Thyroid gland (tissue), 4 donors: ENCODE measurements at places on chromosomes 4 and X.
A peak's percentile ranks its signal among the peaks of the same experiment; 100 is the strongest.

- DNase-seq, result peak; percentile 59
These were observed 608 bp downstream of the RAPGEF2 start for GRCh38 chr4:159103384-159103990.

- DNase-seq, result no peak
These were observed 84.0 kb upstream of the GRPR start for GRCh38 chrX:16039363-16039762.

- DNase-seq, result no peak
These were observed 11.0 kb upstream of the CLDN24 start for GRCh38 chr4:183333202-183333601.

DNA sequence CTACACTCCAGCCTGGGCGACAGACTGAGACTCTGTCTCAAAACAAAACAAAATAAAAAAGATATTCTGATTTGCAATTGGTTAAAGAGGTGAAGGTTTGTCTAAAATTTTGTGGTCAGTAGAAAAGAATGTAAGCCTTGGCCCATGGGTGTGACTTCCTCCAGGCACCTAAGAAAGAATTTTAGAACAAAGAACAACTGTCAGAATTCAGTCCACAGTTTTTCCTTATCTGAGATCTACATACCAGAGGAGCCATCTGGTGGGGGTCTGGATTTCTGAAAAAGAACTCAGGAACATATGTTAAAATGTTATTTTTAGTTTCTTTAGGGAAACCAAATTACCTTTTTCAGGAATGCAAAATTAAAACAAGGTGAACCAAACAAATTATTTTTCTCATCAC lies 434.1 kb downstream of the ANKRD50 start:
- no peak for DNase-seq

GRCh38 chrX:68365341-68365740 lies 68.0 kb downstream of the OPHN1 start:
- DNase-seq, result no peak

DNA sequence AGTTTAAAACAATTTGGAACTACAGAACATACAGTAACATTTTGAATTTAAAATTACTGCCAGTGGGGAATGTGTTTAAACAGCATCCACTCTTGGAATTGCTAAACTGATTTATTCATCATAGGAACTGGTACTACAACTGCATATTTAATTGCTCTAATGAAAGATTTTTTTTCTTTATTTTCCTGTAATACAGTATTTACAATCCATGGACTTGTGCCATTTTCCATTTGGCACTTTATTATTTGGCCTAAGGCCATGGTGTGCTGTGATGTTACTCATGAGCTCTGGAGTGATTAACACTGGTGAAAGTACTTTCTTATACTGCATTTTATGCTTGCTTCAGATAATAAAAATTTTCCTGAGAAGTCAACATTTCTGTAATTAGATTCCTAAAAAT lies 69.7 kb upstream of the NUDT6 start:
- no peak for DNase-seq

- DNase-seq, result peak; percentile 48
These were observed 55.8 kb upstream of the BCOR start for GRCh38 chrX:40153345-40154249.

DNA sequence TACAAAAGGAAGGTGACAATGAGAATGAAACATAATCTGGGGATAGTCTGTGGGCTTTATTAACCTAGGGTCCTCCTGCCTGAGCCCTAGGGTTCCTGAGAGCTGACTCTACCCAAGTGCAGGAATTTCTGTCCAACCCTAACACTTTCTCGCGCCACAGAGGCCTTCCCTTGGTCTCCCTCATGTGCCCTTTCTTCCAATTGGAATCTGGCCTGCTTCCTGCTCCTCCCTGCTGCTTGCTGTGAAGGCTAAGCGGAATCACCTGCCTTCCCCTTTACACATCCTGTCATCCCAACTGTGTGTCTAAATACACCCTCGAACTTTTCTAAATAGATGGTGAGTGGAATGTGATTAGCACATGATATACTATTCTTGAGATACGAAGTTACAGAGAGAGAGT lies 5.9 kb downstream of the MAGEA11 start:
- no peak for DNase-seq

DNA sequence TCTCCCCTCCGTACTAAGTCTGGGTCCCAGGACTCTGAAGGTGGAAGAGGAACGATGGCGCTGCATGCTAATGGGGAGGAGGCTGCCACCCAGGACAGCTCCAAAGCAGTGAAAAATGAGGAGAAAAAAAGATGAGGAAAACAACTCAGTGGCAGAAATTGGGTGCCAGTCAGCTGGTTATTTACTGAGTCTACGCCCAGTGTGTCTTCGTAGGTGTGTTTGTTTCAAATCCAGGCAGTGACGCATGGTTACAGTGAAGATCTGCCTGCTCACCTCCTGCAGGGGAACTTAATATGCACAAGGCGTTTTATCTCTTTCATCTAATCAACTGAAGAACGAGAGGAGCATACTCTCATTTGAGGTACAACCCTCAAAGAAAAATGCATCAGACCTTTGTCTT lies 70.9 kb upstream of the FBXW7 start:
- no peak for DNase-seq

GRCh38 chr4:143296397-143297067 lies 40.1 kb upstream of the GAB1 start:
- no peak for DNase-seq

DNA sequence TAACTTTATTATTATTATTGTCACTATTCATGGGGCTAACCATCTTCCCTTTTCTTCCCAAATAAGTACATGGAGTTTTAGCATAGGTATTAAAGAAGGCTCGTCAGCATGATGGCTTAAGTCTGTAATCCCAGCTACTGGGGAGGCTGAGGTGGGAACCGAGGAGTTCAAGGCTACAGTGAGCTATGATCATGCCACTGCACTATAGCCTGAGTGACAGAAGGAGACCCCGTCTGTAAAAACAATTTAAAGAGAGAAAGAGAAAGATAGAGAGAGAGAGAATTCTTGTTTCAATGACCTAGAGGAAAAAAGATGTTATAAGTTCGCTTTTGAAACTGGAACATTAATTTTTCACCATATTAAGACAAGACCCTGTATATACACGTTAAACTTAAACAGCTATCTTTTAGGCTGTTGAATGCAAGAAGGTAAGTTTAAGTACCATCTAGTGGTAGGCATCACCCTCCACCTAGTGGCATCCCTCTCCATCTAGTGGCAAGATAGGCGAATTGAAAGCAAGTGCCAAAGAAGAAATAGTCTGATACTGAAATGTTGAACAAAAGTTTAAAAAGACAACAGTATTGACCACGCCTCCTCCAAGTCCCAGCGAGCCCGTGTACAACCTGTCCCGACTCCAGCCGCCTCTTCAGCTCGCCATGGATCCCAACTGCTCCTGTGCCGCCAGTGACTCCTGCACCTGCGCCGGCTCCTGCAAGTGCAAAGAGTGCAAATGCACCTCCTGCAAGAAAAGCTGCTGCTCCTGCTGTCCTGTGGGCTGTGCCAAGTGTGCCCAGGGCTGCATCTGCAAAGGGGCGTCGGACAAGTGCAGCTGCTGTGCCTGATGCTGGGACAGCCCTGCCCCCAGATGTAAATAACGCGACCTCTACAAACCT lies 26.0 kb upstream of the YTHDC1 start:
- DNase-seq, result peak; percentile 47

DNA sequence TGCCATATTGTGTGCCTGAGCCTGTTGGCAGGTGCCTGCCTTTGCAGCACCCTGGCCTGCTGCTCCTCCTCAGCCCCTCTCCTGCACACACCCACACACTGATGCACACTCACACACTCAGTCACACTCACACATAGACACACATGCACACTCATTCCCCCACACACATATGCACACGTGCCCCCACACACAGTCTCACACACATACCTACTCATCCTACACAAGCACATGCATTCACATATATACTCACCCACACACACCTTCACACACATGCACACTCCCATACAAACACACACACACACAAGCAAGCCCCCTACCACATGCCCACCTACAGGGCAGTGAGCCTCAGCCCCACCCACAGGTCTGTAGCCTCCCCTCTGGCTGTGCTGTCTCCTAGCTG lies 245.0 kb downstream of the EVC2 start:
- no peak for DNase-seq

GRCh38 chr4:133178956-133179355 lies 29.9 kb downstream of the PCDH10 start:
- no peak for DNase-seq

- no peak for DNase-seq
These were observed 72.8 kb downstream of the NSUN7 start for GRCh38 chr4:40822420-40823166.

DNA sequence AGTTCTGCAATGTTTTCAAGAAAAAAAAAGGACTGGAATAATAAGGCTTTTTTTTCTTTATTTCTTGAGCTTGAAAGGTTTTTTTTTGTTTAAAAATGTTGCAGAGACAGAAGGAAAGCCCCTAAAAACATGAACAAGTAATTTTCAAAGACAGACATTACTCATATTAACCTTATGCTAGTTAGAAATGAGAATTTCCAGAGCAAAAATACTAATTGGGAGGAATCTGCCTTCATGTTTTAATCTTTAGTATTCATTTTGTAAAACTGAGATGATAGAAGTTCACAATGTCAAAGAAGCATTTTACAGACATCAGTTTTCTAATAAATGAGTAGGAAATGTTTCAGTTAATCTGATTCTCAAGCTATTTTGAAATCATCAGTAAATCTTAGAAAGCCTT lies 1805.3 kb downstream of the PCDH7 start:
- no peak for DNase-seq

DNA sequence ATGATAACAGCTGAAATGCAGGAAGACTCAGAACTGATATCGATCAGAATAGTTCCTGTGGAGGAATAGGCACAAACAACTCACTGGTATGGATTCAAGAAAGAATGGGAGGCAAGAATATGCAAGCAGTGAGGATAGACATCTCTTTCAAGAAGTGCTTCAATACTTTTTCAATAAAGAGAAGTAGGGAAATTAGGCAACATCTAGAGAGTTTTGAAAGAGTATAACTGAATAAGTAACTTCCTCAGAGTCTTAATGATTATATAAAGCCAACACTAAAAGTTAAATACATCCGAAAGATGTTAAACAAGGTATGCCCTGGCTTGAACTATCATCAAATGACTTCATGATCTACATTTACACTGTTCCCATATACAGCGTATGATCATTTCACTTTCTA lies 1443.0 kb downstream of the PCDH7 start:
- no peak for DNase-seq

GRCh38 chr4:67282749-67283148 lies 262.6 kb downstream of the CENPC start:
- no peak for DNase-seq

DNA sequence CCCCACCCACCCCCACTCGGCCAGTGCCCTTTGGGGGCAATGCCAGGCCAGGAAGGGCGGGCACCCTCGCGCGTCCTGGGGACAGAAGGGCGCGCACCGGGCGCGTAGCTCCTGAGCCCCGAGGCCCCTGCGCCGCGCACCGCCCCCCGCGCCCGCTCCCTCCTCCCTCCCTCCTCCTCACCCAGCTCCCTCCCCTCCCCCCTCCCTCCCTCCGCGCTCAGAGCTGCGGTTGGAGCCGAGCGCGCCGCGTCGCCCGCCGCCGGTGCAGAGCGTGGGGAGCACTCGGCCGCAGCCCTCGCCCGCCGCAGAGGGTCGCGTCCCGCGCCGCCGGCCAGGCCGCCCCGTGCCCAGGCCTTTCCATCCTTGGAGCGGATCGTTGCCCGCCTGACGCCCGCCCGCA lies at the start of gene ATP2B3:
ATP2B3 (plus strand) TSS at position 220 of the 400 bp plus-strand sequence. CDS start 18,606 bp downstream, outside the sequence.
- DNase-seq, result no peak
